Activated CD8-positive, alpha-beta memory T cell treated with anti-CD3 and anti-CD28 coated beads, Interleukin-2, amount 10 ng/mL, durations not matched to agents 7 days and 5 days (primary cell): ENCODE measurements at places on chromosomes 16 and 17. TPM values are rescaled to one million over a fixed set of nuclear protein-coding genes. Genes with fewer than 3 reads are reported as not detected.

GRCh38 chr17:9334536-9335446 lies 240.8 kb downstream of the STX8 start:
- DNase-seq = no peak

DNA sequence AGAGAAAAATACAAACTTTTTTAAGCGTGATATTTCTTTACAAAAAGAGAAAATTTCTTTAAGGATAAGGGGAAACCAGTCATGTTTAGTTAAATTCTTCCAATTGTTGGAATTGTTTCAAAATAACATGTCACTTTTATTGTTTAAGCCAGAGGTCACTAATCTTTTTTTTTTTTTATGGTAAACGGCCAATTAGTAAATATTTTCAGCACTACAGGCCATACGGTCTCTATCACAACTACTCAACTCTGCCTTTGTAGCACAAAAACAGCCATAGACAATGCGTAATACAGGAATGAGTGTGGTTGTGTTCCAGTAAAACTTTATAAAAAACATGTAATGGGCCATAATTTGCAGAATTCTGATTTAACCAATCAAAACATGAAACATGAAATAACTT lies 401.4 kb downstream of the GRIN2A start:
- no peak for DNase-seq

- peak; percentile 75 for DNase-seq
These were observed 31.9 kb downstream of the SLFN11 start for GRCh38 chr17:35341411-35341992.

KCNJ12 gene
- total RNA-seq = not detected

TLCD1 gene
- total RNA-seq = 5.6 TPM
